ENCODE measurements at places on chromosomes 12 and 14. TPM values are rescaled to one million over a fixed set of nuclear protein-coding genes. Genes with fewer than 3 reads are reported as not detected.

Gene KIF5A
- total RNA-seq = 1.4 TPM

GRCh38 chr12:58871556-58871955 lies 48.7 kb downstream of the LRIG3 start:
- no peak for DNase-seq
- no peaks in the 10 kb centered on the region for H3K36me3 ChIP-seq
- no peak overlapping the region for H3K4me3 ChIP-seq
- no peaks in the 10 kb centered on the region for H3K4me1 ChIP-seq

Gene PLEKHG7
- total RNA-seq = not detected

DNA sequence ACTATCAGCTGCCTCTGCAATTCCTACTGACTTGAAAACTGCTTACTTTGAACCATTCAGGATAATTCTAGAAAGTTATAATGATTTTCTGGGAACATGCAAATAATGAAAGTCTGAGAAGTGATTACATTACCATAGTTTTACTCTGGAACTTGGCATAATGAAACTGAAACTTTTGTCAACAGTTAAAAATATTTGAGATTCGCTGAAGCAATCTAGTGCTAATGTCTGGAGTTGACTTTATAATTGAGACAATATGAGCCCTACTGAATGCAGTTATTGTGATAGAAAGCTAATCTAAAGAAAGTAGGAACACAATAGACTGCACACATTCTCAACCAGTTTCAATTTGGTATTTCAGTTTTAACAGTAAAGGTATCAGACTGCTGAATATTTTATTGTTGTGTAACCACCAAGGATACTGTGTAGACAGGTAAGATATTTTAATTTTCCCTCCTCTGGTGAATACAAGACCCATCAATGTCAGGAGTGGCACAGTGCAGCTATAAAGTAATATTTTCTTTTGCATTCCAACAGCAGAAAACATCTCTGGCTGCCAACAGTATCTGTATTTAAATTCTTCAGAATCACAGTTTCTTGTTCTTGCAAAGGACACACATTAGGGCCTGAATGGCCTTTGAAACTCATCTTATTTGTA lies 483.5 kb downstream of the ATP23 start:
- H3K27me3 ChIP-seq = peaks cover 6% of the 10 kb centered on the region
- H3K4me1 ChIP-seq = peaks cover 19% of the 10 kb centered on the region
- H3K4me3 ChIP-seq = no peak overlapping the region
- no peaks in the 10 kb centered on the region for H3K36me3 ChIP-seq
- H3K27ac ChIP-seq = no peak overlapping the region

DNA sequence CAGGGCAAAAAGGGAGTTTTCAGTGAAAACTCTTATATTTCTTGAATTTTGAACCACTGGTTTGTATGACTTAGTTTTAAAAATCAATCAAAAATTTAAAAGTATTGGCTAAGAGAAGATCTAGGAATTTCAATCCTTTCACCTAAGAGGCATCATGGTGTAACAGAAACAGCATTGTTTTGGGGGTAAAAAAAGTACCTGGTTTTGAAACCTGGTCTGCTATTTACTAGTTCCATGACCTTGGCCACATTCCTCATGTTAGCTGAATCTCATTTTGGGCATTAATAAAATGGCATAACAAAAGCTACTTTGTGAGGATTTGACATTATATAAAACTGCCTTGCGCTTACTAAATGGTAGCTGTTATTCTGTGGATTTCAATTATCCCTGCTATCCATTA lies 16.7 kb upstream of the GNPNAT1 start:
- no peaks in the 10 kb centered on the region for H3K27me3 ChIP-seq
- H3K27ac ChIP-seq = no peak overlapping the region
- no peak for DNase-seq

DNA sequence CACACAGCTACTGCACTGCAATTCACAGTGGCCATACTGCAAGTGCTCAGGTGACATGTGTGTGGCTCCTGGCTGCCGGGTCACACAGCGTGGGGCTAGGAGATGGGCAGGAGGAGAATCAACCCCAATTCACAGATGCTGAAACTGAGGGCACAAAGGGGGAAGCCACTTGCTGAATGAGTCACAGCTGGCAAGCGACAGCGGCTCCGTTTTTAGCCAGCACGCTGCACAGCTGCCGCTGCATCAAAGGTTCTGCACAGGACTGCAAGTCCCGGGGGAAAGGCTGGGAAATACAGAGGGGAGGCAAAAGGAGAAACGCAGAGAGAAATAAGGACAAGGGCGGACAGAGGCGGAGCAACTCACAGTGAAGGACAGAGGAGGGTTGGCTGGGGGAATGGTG lies 57.9 kb downstream of the KDM2B start:
- no peaks in the 10 kb centered on the region for H3K27me3 ChIP-seq
- DNase-seq = no peak
- peaks cover 4% of the 10 kb centered on the region for H3K4me1 ChIP-seq
- no peak overlapping the region for H3K4me3 ChIP-seq
- no peak overlapping the region for H3K27ac ChIP-seq

DNA sequence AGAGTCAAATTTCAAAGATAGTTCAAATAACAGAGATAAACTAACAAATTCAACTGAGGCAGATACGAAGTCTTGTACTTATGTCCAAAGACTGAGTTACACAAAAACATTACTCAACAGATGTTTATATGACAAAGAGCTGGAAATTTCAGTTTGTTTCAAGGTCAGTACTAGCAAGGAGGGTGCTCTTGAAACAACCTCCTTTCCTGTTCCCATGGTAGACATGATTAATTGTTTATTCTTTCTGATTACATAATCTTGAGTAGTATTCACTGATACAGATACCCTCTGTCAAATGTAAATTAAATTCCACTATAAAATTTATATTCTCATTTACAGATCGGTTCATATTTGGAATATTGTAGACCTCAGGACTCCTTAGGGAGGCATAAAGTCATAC lies 23.4 kb downstream of the TSPAN8 start:
- no peak overlapping the region for H3K27ac ChIP-seq
- H3K4me3 ChIP-seq = no peak overlapping the region
- no peaks in the 10 kb centered on the region for H3K36me3 ChIP-seq
- DNase-seq = no peak
- H3K4me1 ChIP-seq = no peaks in the 10 kb centered on the region

DNA sequence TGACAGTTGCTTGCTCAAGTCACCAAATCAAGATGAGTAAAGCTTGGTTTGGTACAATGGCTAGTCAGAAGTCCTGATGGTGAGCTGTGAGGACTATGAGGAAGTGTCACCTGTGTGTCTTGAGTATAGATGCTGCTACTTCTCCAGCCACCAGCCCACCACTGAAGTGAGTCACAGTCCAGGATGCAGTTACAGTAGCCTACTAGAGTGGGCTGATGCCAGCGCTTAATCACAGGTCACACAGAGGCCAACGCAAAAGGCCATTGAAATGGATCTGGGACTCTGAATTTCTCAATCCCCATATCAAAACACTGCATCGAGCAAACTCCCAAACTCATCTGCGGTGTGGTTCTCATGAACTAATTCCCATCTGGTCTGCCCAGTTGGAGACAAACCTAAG lies 223.1 kb downstream of the ANO6 start:
- H3K27ac ChIP-seq = no peak overlapping the region
- no peaks in the 10 kb centered on the region for H3K4me1 ChIP-seq
- H3K27me3 ChIP-seq = no peaks in the 10 kb centered on the region
- no peaks in the 10 kb centered on the region for H3K36me3 ChIP-seq
- no peak for DNase-seq

DNA sequence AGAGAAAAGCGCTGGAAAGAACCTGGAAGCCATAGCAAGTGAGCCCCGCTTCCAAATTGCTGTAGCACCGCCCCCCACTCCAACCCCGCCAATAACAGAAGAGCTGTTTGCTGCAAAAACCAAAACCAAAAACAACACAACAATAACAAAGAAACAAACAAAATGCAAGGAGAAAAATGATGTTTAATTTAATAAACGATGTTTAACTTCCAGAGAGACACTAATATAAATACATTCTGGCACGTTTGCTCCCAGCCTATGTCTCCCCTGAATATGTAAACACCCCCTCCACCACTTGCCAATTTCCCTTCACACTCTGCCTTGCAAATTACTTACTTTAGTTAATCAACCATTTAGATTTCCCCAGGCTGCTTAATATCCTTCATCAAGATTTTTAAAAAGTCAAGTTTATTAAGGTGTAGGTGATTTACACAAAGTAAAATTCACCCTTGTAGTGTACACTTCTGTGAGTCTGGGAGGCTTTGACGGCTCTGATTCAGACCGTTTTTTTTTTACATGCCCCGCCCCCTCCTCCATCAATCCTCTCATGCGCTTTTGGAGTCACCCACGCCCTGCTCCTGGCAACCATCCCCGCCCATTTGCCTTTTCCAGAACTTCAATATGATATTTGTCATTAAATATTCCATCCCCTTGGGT lies 482 bp upstream of the IFI27L2 start:
- peaks cover 17% of the 10 kb centered on the region for H3K4me1 ChIP-seq
- peaks cover 13% of the 10 kb centered on the region for H3K27me3 ChIP-seq
- H3K4me3 ChIP-seq = peak overlapping the region; percentile 78
- H3K27ac ChIP-seq = peak overlapping the region; percentile 88
- peaks cover 6% of the 10 kb centered on the region for H3K36me3 ChIP-seq

Gene SLC25A21
- total RNA-seq = not detected

Gene CISTR
- not detected for total RNA-seq

DNA sequence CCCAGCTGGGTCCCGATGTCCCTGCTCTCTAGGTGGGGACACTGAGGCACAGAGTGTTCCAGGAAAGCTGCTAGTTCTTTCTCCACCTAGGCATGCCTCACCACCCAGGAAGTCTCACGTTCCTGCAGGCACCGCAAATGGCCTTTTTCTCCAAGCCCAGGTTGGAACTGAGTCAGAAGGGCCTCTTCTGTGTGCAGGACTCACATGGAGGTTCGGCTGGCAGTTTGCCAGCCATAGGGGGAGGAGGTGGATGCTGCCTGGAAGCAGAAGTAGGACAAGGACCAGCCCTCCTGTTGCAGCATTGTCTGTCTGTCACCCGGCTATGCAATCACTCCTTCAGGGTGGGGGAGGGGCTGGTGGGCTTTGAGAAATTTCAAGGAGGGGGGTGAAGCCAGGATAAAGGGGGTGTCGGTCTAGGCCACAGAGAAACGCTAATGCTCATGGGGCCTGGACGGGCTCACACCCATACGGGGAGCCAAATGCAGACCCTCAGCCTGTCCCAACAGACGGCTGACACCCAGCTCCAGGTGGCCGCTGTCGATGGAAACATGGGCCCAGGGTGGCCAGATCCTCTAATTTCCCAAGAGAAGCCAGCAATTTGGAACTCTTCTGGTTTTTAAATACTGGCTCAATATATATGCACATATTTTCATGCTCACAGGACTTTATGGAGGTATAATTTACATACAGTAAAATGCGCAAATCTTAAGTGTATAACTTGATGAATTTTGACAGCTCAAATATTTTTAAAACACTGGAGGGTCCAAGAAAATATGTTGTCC lies 120.5 kb downstream of the PHETA1 start:
- no peak overlapping the region for H3K4me3 ChIP-seq
- DNase-seq = no peak
- H3K36me3 ChIP-seq = no peaks in the 10 kb centered on the region
- H3K4me1 ChIP-seq = no peaks in the 10 kb centered on the region

GRCh38 chr14:76961631-76962302 lies 66.7 kb downstream of the IRF2BPL start:
- H3K27ac ChIP-seq = peak overlapping the region; percentile 98
- H3K36me3 ChIP-seq = no peaks in the 10 kb centered on the region
- DNase-seq = peak; percentile 99
- peaks cover 90% of the 10 kb centered on the region for H3K4me1 ChIP-seq

- peaks cover 5% of the 10 kb centered on the region for H3K27me3 ChIP-seq
- H3K27ac ChIP-seq = no peak overlapping the region
- no peaks in the 10 kb centered on the region for H3K36me3 ChIP-seq
- H3K4me1 ChIP-seq = peaks cover 2% of the 10 kb centered on the region
These were observed 26.0 kb downstream of the FRMD6 start for GRCh38 chr14:51677738-51678137.

Gene PRB2
- not detected for total RNA-seq

Gene SLC17A8
- not detected for total RNA-seq

GRCh38 chr12:3571323-3571722 lies 80.3 kb downstream of the PRMT8 start:
- H3K27me3 ChIP-seq = peaks cover 24% of the 10 kb centered on the region
- no peak overlapping the region for H3K4me3 ChIP-seq
- H3K4me1 ChIP-seq = no peaks in the 10 kb centered on the region
- no peak for DNase-seq

Gene RTN1
- not detected for total RNA-seq

GRCh38 chr12:95829395-95829794 lies 29.4 kb upstream of the SNRPF start:
- H3K27ac ChIP-seq = no peak overlapping the region
- H3K27me3 ChIP-seq = peaks cover 21% of the 10 kb centered on the region
- DNase-seq = no peak
- H3K4me3 ChIP-seq = no peak overlapping the region

Gene ACOT6
- total RNA-seq = not detected

Gene CARMIL3
- total RNA-seq = 0.95 TPM

Gene IFNG-AS1
- not detected for total RNA-seq

- H3K27ac ChIP-seq = no peak overlapping the region
- no peaks in the 10 kb centered on the region for H3K4me1 ChIP-seq
- peaks cover 31% of the 10 kb centered on the region for H3K27me3 ChIP-seq
- H3K36me3 ChIP-seq = no peaks in the 10 kb centered on the region
These were observed 22.7 kb downstream of the WIF1 start for GRCh38 chr12:65098364-65098763.

DNA sequence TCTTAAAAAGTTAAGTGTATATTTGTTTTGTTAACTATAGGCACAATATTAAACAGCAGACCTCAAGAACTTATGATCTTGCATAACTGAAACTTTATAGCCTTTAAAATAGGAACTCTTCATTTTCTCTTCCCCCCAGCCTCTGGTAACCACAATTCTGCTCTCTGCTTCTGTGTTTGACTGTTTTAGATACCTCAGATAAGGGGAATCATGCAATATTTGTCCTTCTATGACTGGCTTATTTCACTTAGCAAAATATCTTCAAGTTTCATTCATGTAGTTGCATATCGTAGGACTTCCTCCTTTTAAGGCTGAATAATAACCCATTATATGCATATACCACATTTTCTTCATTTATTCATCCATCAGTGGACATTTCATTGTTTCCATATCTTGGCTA lies 131.3 kb downstream of the PTPRO start:
- H3K27me3 ChIP-seq = peaks cover 2% of the 10 kb centered on the region
- H3K36me3 ChIP-seq = no peaks in the 10 kb centered on the region
- no peak overlapping the region for H3K4me3 ChIP-seq

DNA sequence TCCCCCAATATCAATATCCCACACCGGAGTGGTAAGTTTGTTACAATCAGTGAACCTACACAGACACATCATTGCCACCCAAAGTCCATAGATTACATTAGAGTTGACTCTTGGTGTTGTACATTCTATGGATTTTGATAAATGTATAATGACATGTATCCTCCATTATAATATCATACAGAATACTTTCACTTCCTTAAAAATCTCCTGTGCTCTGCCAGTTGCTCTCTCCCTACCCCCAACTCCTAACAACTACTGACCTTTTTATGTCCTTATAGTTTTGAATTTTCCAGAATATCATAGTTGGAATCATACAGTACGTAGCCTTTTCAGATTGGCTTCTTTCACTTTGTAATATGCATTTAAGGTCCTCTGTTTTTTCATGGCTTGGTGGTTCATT lies 48.4 kb downstream of the SLC4A8 start:
- H3K27ac ChIP-seq = no peak overlapping the region
- H3K36me3 ChIP-seq = peaks cover 12% of the 10 kb centered on the region
- no peaks in the 10 kb centered on the region for H3K27me3 ChIP-seq
- H3K4me1 ChIP-seq = no peaks in the 10 kb centered on the region
- H3K4me3 ChIP-seq = no peak overlapping the region

- no peak overlapping the region for H3K4me3 ChIP-seq
- H3K27me3 ChIP-seq = no peaks in the 10 kb centered on the region
- no peak for DNase-seq
These were observed 30.4 kb upstream of the BCAT1 start for GRCh38 chr12:24979329-24979728.

Gene SLC38A4
- not detected for total RNA-seq
